Activated T-helper 1 cell treated with anti-CD3 and anti-CD28 coated beads, Interleukin-12 subunit alpha, Interleukin-12 subunit beta, Interleukin-2, Interleukin-4 antibody, amounts not matched to agents 30 ng/mL and 10 ng/mL and 1 ng/mL, durations not matched to agents 14 hours and 24 hours and 36 hours (primary cell): ENCODE measurements at places on chromosomes 11 and 22. TPM values are rescaled to one million over a fixed set of nuclear protein-coding genes. Genes with fewer than 3 reads are reported as not detected.

Gene OR51B5
- not detected in 2 replicates for total RNA-seq

GRCh38 chr11:130522284-130522961 is 74.0 kb downstream of the ADAMTS15 start:
- DNase-seq = no peak

- DNase-seq = no peak
These were observed 7.3 kb downstream of the OAF start for GRCh38 chr11:120217941-120218694.

DNA sequence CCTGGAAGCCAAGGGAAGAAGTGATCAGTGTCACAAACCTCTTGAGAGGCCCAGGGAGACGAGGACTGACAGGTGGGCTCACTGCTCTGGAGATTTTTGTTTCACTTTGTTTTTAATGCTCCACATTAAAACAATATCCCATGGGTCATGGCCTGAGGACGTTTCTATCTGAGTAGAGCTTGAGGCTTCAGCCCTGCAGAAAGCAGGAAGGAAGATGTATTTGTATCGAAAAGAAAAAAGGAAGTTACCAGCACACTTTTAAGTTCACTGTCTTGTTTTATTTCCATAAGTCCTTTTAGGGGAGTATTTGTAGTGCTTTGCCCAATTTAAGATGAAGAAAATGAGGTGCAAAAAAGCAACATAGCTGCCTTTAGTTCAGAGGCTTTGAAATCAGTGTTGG is 191.1 kb downstream of the GRIK4 start:
- DNase-seq = no peak

DNA sequence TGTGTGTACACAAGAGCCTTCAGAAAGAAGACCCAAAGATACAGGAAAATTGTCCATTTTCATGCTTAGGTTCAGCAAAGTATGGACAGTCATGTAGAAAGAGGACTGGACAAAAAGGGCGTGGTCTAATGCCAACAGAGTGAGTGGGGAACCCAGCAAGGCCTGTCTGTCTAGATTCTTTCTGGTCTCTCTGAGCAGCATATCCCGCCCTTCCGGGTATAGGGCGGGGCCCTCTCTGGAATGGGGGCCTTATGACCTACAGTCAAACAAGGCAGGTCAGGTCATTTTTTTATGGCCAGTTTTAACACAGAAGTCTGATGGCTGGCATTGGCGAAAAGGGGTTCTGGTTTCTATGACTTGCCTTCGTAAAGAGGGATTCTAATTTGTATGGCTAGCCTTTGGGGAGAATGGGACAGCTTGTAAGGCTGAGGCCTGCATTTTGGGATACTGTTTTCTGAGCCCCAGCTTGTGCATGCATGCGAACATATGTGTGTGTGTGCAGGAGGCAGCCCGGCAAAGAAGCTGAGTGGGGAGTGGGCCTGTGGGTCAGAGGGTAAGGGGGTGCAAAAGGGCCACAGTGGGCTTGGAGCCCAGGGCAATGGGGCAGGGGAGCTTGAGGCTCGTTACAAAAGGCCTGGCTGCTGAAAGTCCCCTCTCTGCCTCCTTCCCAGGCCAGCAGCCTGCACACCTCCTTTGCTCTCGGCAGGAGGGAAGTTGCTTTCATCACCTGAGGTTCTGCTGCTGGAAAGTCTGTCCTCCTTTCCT is 130.5 kb upstream of the B3GAT1 start:
- no peak for DNase-seq

GRCh38 chr11:72436661-72437060 is 2.3 kb upstream of the CLPB start:
- DNase-seq = no peak
